ENCODE measurements at places on chromosomes 3 and 15.

- H3K36me3 ChIP-seq, result no peaks in the 10 kb centered on the region
- H3K27me3 ChIP-seq, result peaks cover 1% of the 10 kb centered on the region
- H3K4me3 ChIP-seq, result no peak overlapping the region
- H3K27ac ChIP-seq, result no peak overlapping the region
- no peak for DNase-seq
Observed at GRCh38 chr3:86702381-86702958, 288.5 kb downstream of the VGLL3 start.

- no peaks in the 10 kb centered on the region for H3K4me1 ChIP-seq
- no peak overlapping the region for H3K4me3 ChIP-seq
- no peak for DNase-seq
- H3K27ac ChIP-seq, result no peak overlapping the region
Observed at GRCh38 chr15:90261811-90262210, 3.7 kb upstream of the NGRN start.

DNA sequence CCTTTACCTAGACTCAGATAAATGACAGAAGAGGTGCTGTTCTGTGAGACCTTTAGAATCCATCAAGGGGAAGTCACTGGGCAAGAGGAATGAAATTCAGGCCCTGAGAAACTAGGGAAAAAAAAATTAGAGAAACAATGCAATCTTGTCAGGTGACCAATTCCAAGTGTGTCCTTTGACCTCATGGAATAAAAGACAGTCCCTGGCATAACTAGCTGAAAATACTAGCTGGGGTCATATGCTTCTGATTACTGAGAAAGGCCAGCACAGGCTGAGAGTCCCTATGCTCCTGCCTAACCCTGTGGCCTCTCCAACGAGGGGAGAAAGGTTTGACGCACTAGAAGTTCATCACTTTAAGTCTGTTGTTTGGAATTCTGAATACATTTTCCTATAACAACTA lies 167.3 kb downstream of the XXYLT1 start:
- no peaks in the 10 kb centered on the region for H3K36me3 ChIP-seq
- no peak for DNase-seq
- H3K4me3 ChIP-seq, result no peak overlapping the region
- peaks cover 48% of the 10 kb centered on the region for H3K4me1 ChIP-seq

GRCh38 chr3:100900671-100901335 lies 92.4 kb downstream of the ABI3BP start:
- no peak for DNase-seq
- H3K4me3 ChIP-seq, result no peak overlapping the region
- H3K27me3 ChIP-seq, result no peaks in the 10 kb centered on the region

DNA sequence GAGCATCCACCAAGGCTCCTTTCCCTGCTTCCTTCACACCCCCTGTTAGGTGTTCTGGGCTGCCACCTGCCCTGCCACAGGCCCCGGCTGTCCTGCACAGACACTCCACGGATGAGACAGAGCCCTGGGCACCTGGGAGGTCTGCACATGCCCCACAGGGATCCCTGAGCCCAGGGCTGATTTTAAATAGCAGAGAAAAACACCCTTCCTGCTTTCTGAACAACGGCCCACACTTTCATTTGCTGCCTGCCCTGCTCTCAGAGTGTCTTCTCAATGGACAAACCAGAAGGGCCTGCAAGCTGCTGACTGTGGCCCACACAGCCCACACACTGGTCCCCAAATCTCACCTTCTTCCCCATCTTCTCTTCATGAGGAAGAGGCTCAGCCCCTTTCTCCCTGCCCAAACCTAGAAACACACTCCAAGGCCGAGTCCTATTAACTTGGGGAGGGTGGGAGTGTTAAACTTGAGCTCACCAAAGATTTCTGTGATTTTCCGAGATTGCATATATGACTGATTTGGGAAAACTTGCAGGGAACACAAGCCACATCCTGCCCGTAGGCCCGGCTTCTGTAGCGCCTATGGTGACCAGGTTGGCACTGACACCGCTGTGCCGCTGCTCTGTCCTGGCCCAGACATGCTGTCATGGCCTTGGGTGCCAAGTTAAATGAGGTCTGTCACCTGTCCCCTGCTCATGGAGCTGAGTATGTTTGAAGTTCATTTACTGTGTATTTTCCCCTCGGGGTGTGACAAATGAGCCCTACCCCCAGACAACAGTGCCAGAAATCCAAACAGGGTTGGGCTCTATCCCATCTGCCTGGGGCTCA lies 47.2 kb upstream of the KLF13 start:
- DNase-seq, result no peak
- H3K4me3 ChIP-seq, result peak overlapping the region; percentile 50
- peaks cover 49% of the 10 kb centered on the region for H3K4me1 ChIP-seq
- no peaks in the 10 kb centered on the region for H3K36me3 ChIP-seq
- peak overlapping the region; percentile 80 for H3K27ac ChIP-seq
- peaks cover 16% of the 10 kb centered on the region for H3K27me3 ChIP-seq

- no peak overlapping the region for H3K27ac ChIP-seq
- peaks cover 2% of the 10 kb centered on the region for H3K27me3 ChIP-seq
- H3K36me3 ChIP-seq, result no peaks in the 10 kb centered on the region
Observed at GRCh38 chr3:136620436-136620835, 131.7 kb downstream of the STAG1 start.

DNA sequence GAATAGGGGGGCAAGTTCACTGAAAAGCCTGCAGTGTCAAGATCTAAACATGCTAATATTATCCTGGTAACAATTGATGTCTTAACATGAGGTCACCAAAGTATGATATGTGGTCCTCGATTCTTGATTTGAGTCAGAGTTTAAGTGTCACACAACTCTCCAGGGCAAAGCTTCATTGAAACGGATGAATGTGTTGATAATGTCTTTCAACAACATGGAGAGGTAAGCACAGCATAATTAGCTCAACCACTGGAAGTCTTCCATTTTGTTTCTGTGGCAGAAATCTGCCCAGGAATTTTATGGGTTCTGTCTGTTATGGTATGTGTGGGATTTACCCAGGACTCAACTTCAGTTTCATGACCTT lies 591.5 kb downstream of the ZNF385D start:
- no peak overlapping the region for H3K4me3 ChIP-seq
- H3K36me3 ChIP-seq, result no peaks in the 10 kb centered on the region
- no peak for DNase-seq
- H3K27ac ChIP-seq, result no peak overlapping the region
- no peaks in the 10 kb centered on the region for H3K27me3 ChIP-seq
- no peaks in the 10 kb centered on the region for H3K4me1 ChIP-seq

- H3K4me3 ChIP-seq, result no peak overlapping the region
- no peak for DNase-seq
- peaks cover 7% of the 10 kb centered on the region for H3K4me1 ChIP-seq
Observed at GRCh38 chr3:129432671-129433070, 4.2 kb upstream of the EFCAB12 start.

DNA sequence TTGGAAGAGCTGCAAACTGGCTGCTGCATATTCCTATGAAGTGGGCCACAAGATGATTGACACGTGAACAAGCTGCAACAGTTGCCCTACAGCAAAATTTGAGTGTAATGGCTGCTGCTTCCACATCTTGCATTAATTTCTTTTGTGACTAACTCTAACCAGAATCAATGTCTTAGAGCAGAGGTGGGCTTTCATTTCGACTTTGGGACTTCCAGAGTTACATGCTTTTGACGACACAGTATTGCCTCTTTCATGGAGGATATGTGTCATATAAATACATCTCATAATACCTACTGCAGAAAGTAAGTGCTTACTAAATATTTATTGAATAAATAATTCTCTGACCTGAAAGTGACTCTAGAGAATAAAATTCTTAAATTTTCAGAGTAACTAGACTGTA lies 340.7 kb upstream of the KCNH8 start:
- no peak overlapping the region for H3K4me3 ChIP-seq
- peaks cover 3% of the 10 kb centered on the region for H3K4me1 ChIP-seq
- peaks cover 2% of the 10 kb centered on the region for H3K27me3 ChIP-seq
- no peak for DNase-seq

GRCh38 chr3:193987186-193987585 lies 148.8 kb upstream of the HES1 start:
- no peak for DNase-seq
- H3K36me3 ChIP-seq, result no peaks in the 10 kb centered on the region
- H3K27ac ChIP-seq, result no peak overlapping the region
- no peak overlapping the region for H3K4me3 ChIP-seq
- peaks cover 2% of the 10 kb centered on the region for H3K4me1 ChIP-seq
- H3K27me3 ChIP-seq, result no peaks in the 10 kb centered on the region

GRCh38 chr3:65811892-65812291 lies 226.8 kb downstream of the MAGI1 start:
- no peak for DNase-seq
- no peak overlapping the region for H3K4me3 ChIP-seq
- H3K27me3 ChIP-seq, result no peaks in the 10 kb centered on the region
- no peak overlapping the region for H3K27ac ChIP-seq
- H3K4me1 ChIP-seq, result peaks cover 3% of the 10 kb centered on the region
- no peaks in the 10 kb centered on the region for H3K36me3 ChIP-seq

DNA sequence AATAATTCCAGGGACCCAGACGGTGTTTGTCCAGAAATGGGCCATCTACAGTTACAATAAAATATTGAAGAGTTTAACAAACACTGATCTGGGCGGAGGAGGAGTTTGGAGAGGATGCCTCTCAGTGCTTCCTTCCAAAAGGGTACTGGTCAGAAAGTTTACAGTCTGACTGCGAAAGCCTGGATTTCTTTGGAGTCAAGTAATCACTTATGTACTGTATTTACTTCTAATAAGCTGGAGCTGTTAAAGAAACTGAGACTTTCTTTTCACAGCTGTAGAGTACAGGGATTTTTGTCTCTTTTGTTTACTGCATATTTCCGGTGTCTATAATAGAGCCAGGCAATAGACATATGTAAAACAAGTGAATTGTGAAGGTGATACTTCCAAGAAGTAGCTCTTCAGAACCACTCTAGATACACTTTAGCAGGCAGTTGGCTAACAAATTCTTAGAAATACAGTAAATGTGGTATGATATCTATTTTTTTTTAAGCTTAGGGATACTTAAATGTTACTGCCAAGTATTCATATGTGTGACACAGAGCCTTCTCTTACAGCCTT lies 22.1 kb upstream of the NEO1 start:
- H3K27ac ChIP-seq, result no peak overlapping the region
- H3K4me3 ChIP-seq, result no peak overlapping the region
- H3K36me3 ChIP-seq, result no peaks in the 10 kb centered on the region

GRCh38 chr15:34011481-34011880 lies 27.5 kb downstream of the AVEN start:
- H3K27ac ChIP-seq, result no peak overlapping the region
- H3K4me3 ChIP-seq, result no peak overlapping the region
- DNase-seq, result no peak
- H3K27me3 ChIP-seq, result peaks cover 3% of the 10 kb centered on the region

- H3K36me3 ChIP-seq, result no peaks in the 10 kb centered on the region
- H3K27ac ChIP-seq, result no peak overlapping the region
- H3K4me3 ChIP-seq, result no peak overlapping the region
- no peaks in the 10 kb centered on the region for H3K4me1 ChIP-seq
- no peak for DNase-seq
Observed at GRCh38 chr3:135874035-135874434, 91.5 kb upstream of the PPP2R3A start.

- H3K27me3 ChIP-seq, result peaks cover 2% of the 10 kb centered on the region
- no peak for DNase-seq
- no peak overlapping the region for H3K27ac ChIP-seq
Observed at GRCh38 chr15:87985451-87985850, 271.1 kb downstream of the NTRK3 start.

- no peak for DNase-seq
- H3K36me3 ChIP-seq, result no peaks in the 10 kb centered on the region
- H3K4me1 ChIP-seq, result peaks cover 13% of the 10 kb centered on the region
Observed at GRCh38 chr15:58258501-58259292, 120.5 kb downstream of the AQP9 start.

DNA sequence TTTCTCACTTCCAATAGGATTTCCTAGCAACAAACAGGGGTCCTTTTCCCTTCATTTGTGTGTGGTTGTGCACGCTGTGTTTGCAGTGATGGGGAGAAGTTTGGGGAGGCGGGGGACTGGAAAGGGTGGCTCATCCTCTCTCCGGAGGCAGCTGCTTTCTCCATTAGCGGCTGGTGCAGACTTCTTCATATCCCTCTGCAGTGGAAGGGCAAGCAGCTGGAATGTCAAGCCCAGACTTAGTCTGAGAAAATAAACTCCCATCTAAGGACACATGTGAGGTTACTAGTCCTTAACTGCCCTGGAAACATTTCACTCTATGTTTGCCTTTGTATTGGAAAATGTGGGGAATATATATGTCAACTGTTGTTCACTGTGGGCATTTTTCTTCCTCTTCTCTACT lies 467.0 kb upstream of the RASGRP1 start:
- H3K27ac ChIP-seq, result no peak overlapping the region
- H3K4me3 ChIP-seq, result no peak overlapping the region
- H3K4me1 ChIP-seq, result no peaks in the 10 kb centered on the region
- H3K36me3 ChIP-seq, result no peaks in the 10 kb centered on the region
- H3K27me3 ChIP-seq, result no peaks in the 10 kb centered on the region

DNA sequence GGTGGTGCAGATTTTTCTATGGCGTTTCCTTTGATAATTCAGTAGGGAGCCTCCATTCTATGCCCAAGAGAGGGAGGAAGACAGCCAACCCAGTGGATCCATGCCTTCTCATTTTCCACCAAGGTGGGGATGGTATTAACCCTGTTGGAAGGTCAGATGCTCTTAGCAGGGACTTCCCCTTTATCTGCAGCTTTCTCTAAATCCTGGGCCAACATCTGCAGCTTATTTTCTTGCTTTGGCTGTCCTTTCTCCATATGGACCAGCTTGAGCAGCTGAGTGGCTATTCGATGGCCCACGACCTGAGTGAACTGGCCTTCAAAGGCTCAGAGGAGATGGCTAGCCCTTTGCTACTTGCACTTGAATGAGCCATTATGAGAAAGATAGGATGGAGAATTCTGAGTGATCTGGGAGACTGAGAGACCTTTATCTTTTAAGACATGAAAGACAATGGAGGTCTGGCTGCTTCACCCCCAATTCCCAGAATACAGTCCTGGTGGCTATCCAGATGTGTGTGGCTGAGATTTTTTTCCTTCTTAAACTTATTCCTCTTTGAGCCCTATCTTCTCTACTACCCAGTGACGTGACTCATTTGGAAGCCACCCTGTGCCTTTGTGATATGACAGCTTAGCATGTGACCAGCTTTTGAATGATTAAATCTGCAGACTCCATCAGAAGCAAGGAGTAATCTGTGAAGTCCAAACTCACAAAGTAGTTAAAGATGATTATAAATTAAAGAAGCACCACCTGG lies 39.6 kb upstream of the TRAK1 start:
- H3K4me3 ChIP-seq, result peak overlapping the region; percentile 72
- H3K27me3 ChIP-seq, result peaks cover 5% of the 10 kb centered on the region
- H3K36me3 ChIP-seq, result no peaks in the 10 kb centered on the region
- DNase-seq, result no peak
- peaks cover 61% of the 10 kb centered on the region for H3K4me1 ChIP-seq
- H3K27ac ChIP-seq, result peak overlapping the region; percentile 94

GRCh38 chr3:73141525-73141924 lies 80.1 kb downstream of the EBLN2 start:
- no peak overlapping the region for H3K4me3 ChIP-seq
- H3K27me3 ChIP-seq, result peaks cover 2% of the 10 kb centered on the region

Data from glutamatergic neuron (in vitro differentiated cells).